ENCODE measurements at places on chromosomes 4 and X.

- DNase-seq = no peak
Measured at GRCh38 chr4:8255698-8256441, 13.7 kb upstream of the HTRA3 start.

DNA sequence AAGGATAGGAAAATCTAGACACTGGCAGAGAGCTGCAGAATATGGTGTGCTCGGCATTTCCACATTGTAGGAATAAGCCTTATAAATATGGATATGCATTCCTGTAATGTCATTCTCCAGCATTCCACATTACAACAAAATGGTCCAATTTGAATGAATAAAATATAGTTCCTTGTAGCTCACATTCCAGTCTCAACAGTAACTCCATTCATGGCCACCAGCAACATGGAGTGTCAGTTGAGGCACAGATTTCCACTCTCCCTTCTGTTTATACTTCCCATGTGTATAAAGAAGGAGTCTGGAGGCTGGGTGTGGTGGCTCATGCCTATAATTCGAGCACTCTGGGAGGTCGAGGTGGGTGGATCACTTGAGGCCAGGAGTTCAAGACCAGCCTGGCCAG is 84.5 kb downstream of the AASDH start:
- DNase-seq = no peak

DNA sequence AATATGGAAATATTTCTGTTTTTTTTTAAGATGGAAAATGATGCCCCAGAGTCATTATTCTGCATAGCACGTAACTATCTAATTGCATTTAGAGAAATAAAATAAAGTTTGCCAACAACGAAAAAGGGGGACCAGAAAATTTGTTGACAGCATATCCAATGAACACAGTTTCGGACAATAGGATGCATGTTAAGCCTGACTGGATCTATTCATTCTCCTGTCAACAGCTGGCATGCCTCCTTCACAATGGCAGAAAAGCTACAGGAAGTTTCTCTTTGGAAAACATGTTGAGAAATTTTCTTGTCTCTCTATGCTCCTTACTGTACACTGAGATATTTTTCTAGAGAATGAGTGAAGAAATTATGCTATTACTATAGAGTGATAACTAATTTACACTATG is 262.5 kb downstream of the GRID2 start:
- DNase-seq = no peak

- no peak for DNase-seq
Measured at GRCh38 chrX:18065956-18066355, 154.7 kb downstream of the BEND2 start.

DNA sequence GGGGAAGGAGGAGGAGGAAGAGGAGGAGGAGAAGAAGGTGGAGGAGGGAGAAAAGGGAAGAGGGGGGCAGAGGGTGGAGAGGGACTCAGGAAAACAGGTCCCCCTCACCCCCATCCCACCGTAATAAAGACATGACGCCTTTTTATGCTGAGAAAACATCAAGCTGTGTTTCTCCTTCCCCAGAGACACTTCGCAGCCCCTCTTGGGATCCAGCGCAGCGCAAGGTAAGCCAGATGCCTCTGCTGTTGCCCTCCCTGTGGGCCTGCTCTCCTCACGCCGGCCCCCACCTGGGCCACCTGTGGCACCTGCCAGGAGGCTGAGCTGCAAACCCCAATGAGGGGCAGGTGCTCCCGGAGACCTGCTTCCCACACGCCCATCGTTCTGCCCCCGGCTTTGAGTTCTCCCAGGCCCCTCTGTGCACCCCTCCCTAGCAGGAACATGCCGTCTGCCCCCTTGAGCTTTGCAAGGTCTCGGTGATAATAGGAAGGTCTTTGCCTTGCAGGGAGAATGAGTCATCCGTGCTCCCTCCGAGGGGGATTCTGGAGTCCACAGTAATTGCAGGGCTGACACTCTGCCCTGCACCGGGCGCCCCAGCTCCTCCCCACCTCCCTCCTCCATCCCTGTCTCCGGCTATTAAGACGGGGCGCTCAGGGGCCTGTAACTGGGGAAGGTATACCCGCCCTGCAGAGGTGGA is 45.3 kb upstream of the SHOX start:
- DNase-seq = no peak

GRCh38 chr4:176970853-176971252 is 178.1 kb upstream of the VEGFC start:
- no peak for DNase-seq

GRCh38 chrX:153669901-153670731 is 3.5 kb downstream of the PNCK start:
- DNase-seq = no peak

DNA sequence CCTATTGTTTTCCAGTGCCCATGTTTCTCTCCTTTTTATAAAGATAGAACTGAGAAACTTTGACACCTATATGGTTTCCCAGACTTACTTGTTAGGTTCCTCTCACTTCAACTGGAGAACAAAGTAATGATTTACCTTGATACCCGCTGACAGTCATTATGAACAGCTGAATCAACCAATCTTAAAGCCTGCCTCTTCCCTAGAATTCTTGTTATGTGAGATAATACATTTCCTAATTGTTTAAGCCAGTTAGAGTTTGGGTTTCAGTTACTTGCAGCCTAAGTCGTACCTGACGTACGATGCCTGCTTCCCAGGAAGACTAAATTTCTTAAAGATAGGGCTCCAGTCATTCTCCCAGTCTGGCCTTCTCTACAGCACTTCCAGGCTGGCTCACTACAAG is 97.3 kb downstream of the SHROOM4 start:
- DNase-seq = no peak

DNA sequence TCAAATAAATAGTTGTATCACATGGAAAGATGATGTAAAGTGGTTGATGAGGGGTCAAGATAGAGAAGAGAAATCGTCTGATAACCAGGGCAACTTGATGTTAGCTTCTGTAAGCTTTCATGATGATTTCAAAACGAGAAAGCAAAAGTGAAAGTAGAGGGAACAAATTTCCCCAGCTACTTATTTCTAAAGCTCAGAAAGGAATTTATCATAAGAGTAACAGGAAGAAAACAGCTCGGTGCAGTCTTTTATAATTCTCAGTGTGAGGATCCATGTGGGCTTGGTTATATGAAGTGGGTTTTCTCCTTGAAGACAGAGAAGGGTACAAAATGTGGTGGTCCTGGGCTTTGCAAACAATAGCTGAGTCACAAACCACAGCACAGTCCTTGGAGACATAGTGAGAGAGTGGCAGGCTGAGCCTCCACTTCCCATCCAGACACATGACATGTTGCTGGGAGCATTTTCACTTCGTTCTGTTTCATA is 32.1 kb upstream of the GLRA2 start:
- no peak for DNase-seq

Data from stimulated activated CD8-positive, alpha-beta memory T cell treated with anti-CD3 and anti-CD28 coated beads, Interleukin-4, amount 100 ng/mL, for 4 hours (primary cell).